ENCODE measurements at places on chromosomes 3 and 15.

GRCh38 chr15:45715528-45715927, 80.7 kb downstream of the SQOR start:
- no peak for DNase-seq

- no peak for DNase-seq
Observed at GRCh38 chr3:44418549-44418948, 58.9 kb downstream of the ZNF445 start.

DNA sequence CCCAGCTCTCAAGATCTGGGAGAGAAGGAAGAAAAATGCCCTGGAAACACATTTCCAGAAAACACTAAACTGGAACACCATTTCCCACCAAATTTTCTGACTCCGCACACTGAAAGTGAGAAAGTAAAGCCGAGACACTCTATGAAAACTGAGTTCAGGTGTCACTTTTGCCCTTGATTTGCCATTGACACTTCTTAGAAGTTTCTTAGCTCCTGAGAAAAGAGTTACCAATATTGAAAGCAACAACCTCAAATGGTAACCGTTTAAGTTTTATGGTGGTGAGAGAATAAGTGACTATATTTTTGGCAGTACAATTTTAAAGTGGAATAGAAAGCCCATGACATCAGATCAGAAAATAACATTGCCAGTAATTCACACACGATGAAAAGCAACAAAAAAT, 39.0 kb downstream of the CD86 start:
- no peak for DNase-seq

DNA sequence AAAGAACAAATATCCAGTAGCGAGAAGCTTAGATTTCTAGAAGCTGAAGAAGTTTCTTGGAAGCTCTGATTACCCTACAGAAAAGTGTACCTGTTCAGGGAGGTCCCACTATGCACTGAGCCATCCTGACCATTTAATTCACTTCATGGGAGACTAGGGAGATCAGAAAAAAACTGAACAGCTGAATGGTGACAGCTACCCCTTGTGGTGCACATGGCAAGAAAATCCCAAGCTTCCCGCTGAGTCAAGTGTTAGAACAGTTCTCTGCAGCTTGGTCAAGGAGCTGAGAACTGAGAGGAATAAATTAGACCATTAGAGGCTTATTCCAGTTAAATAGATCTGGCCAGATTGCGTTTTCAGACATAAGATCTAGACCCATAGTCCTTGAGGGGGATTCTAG, 197.2 kb upstream of the VEPH1 start:
- DNase-seq = no peak

GRCh38 chr3:100090669-100091005, 23.7 kb downstream of the FILIP1L start:
- DNase-seq = no peak

All from retina (tissue), 1 donor.